ENCODE measurements at places on chromosomes 16 and 17.

- 0 out of 2 replicates have a peak overlapping the region, but pooled peaks have one; percentile 23 for H3K27ac ChIP-seq
Measured at GRCh38 chr17:16419074-16419928, 3.9 kb downstream of the TRPV2 start.

- peaks cover 39% of the 10 kb centered on the region for H3K4me1 ChIP-seq
- no peak overlapping the region for H3K4me3 ChIP-seq
- H3K27ac ChIP-seq, result peak overlapping the region; percentile 84
- no peaks in the 10 kb centered on the region for H3K27me3 ChIP-seq
Measured at GRCh38 chr17:38897671-38898290, 27.6 kb upstream of the LASP1NB start.

DNA sequence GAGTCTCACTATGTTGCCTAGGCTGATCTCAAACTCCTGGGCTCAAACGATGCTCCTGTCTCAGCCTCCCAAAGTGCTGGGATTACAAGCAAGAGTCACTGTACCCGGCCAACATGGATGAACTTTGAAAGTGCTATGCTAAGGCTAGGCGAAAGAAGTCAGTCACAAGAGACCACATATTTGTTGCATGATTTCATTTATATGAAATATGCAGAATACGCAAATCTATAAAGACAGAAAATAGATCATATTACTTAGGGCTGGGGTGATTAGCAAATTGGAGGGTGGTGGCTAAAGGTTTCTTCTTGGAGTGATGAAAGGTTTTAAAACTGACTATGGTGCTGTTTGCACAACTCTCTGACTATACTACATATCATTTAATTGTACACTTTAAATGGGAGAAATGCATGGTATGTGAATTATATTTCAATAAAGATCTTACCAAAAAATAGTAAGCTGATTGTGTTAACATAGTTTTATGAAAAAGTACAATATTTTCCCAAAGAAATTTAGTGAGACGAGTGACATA is 1.2 kb upstream of the FLYWCH1 start:
- peaks cover 37% of the 10 kb centered on the region for H3K27me3 ChIP-seq
- H3K36me3 ChIP-seq, result peaks cover 4% of the 10 kb centered on the region
- no peak for DNase-seq
- H3K4me3 ChIP-seq, result peak overlapping the region; percentile 86

GRCh38 chr17:82287868-82288801 is 14.6 kb upstream of the CSNK1D start:
- no peak overlapping the region for H3K4me3 ChIP-seq
- no peaks in the 10 kb centered on the region for H3K36me3 ChIP-seq
- H3K27ac ChIP-seq, result no peak overlapping the region
- H3K4me1 ChIP-seq, result 0 out of 2 replicates have a peak, but pooled peaks cover 2% of the 10 kb centered on the region
- no peak for DNase-seq

DNA sequence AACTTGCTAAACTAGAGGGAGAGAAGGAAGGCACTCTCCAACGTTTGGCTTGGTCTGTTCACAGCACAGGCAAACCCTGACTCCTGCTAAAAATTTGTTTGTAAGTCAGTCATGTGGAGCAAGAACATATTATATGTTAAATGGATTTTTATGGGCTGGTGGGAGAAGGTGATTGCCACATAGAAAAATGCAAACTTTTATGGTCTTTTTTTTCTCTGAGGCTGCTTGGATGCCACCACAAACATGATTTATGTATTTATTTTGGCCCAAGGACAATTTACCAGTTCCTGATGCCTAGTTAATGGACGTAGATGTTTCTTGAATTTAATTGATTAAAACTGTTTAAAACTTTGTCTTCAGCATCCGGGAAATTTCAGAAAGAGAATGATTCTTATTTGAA is 274.2 kb upstream of the MYOCD start:
- H3K4me3 ChIP-seq, result no peak overlapping the region
- H3K4me1 ChIP-seq, result peaks cover 12% of the 10 kb centered on the region
- no peaks in the 10 kb centered on the region for H3K27me3 ChIP-seq
- no peaks in the 10 kb centered on the region for H3K36me3 ChIP-seq
- H3K27ac ChIP-seq, result no peak overlapping the region

All from WTC11 (cell line).